ENCODE measurements at places on chromosomes 1 and 21.
A peak's percentile ranks its signal among the peaks of the same experiment; 100 is the strongest.

DNA sequence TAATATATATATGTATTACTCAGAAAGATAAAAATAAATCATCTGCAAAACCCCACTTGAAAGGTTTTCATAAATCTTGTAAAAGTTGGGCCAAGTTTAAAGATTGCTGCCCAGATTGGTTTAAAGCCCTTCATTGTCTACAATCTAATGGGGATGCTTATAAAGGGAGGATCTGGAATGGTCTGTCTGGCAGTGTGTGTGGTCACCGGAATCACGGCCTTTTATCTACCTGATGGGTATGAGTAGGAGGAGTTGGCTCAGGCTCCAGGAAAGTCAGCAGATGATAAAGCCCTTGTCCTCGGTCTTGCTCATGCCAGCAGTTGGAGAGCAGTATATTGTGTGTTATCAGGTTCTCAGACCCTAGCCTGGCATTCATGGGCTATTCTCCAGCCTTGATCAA lies 197.7 kb downstream of the ROR1 start:
- no peak for DNase-seq

DNA sequence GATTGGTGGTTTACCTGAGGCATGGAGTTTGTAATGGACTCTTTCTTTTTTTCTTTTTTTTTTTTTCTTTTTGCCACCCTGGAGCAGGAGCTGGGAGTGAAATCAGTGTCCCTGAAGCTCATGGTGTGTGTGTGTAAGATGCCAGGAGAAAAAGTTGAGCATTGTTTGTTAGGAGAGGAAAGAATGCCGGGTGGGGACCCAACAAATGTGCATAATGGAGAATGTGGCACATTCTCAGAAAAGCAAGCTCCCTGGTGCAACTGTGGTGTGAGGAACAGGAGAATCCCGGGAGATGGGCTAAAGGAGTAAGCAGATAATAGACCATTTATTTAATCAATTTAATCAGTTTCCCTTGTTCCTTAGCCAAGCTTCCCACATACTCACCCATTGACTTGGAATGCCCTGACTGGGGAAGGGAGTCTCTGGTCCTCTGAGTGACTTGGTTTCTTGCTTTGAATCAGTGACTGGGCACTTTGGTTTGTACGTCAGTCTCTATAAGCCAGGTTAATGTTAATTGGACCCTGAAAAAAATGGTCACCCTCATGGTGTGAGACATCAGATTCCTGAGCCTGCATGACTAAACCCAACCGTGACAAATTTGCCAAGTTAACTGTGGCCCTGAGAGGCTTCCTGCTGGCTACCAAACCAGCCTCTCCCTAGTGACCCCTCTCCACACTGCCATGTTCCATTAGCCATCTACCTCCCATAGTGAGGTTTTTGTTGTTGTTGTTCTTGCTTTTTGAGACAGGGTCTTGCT lies 43.9 kb upstream of the ITPKB start:
- no peak for DNase-seq

GRCh38 chr1:7327849-7328248 lies 443.2 kb upstream of the VAMP3 start:
- no peak for DNase-seq

GRCh38 chr1:101079341-101079740 lies 53.8 kb upstream of the DPH5 start:
- no peak for DNase-seq

GRCh38 chr1:109907190-109907774 lies 3.4 kb upstream of the CSF1 start:
- DNase-seq: no peak

DNA sequence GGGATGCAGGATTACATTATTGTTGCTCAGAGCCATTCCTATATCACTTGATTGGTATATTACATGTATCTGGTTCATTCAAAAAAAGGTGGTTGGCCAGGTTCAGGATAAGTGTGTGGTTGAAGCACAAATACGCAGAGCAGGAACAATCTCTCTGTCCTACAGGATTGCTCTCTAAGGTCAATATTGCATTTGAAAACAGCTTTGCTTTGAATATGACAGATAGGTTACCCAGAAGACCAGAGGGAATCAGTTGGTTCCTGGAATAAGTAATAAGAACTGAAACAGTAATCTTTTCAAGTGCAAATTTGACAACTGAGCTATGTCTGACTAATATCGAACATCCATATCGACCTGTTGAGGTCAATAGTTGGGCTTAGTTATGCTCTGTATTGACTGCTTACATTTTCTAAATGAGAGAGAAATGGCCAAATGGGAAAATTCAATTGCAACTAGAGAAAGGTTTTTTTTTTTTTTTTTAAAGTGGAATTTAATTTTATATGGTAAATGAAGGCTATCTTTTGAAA lies 176.8 kb downstream of the ATP6V1G3 start:
- DNase-seq: no peak

- no peak for DNase-seq
These were observed 53.4 kb upstream of the RPL11 start for GRCh38 chr1:23638188-23638619.

- DNase-seq: peak; percentile 89
These were observed 29.1 kb upstream of the GRHL3 start for GRCh38 chr1:24289937-24290595.

- DNase-seq: no peak
These were observed 819 bp downstream of the SLC25A34 start for GRCh38 chr1:15736892-15737261.

DNA sequence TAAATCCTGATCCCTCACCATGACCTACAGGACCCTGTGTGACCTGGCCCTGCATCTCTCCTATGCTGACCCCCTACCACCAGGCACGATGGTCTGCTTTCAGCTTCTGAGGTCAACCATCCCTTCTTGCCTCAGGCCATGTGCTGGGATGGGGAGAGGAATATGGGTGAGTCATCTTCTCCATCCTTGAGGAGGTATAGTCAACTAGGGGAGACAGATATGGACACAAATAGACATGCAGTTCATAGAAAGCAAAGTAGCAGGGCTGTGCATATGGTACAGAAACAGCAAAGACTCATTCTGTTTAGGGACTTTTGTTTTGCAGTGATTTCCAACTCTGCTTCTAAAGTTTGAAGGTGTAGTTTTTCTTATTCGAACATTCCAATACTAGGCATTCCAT lies 250.8 kb upstream of the FGGY start:
- DNase-seq: peak; percentile 45

DNA sequence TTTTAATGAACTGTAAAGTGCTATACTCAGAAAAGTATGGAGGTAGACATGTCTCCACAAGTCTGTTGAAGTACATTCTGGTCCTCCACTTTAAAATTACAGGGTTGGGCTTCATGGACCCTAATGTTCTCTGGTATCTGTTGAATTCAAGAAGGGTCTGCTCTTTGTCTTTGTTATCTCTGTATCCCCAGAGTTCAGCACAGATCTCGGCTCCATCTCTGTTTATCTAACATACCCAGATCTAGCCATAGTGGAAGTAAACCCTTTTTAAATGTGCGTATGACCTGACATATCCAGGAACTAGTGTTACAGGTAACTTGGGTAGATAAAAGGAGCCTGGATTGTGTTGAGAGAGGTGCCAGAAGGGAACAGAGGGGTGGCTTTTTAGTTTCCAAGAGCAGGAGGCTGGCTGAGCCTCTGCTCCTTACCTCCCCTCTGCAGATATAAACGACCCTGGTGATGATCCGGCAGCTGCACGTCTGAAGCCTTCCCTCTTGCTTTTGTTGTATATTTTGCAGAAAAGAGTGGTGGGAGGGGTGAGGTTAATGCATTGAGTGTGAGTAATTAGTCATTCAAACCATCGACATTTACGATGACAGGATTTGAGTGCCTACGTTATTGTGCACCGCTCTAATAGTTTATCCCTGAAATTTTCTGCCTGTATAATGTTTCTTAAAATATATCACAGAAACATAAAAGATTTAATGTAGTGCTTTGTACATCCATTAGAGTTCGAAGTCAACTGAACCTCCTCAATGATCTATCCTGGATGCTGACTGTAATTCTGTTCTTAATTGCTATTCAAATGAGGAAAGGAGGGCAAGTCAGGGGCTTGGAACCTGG lies 30.8 kb downstream of the ELAVL4 start:
- DNase-seq: no peak

GRCh38 chr1:201917362-201918033 lies 28.8 kb downstream of the SHISA4 start:
- peak; percentile 79 for DNase-seq

- DNase-seq: no peak
These were observed 37.5 kb downstream of the GPR88 start for GRCh38 chr1:100575406-100575805.

DNA sequence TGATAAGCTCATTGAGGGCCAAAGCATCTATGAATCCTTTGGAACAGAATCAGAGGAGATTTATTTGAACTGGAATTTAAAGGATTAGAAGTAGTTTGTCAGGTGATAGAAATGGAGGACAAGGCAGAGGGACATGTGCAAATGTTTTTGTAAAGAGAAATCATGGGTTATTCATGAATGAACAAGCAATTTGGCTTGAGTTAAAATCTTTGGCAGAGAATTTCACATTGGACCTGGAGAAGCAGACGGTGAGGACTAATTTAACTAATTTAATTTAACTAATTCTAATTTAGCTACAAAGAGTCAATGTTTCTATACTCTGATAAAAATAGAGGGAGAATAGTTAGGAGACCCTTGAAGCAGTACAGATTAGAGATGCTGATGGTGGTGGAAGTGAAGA lies 36.3 kb downstream of the SNX7 start:
- no peak for DNase-seq

- DNase-seq: peak; percentile 71
These were observed 2.3 kb upstream of the RUNX1 start for GRCh38 chr21:35051287-35051818.

DNA sequence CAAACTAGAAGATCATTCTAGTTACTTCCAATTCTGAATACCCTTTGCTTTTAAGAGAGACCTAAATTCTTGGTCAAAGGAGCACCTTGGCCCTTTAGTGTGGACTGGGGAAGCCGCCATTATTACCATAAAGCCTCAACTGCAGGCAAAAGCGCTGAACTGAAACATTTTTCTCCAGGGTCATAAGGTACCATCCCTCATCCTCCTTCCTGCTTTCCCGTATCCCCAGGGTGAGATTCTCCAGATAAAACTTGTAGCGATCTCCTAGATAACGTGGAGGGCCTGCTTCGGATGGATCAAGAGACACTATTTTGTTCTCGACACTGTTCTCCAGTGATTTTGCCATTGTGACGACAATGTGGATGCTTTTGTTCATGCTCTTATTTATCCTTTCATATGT lies 9.8 kb downstream of the SLAMF1 start:
- DNase-seq: no peak

- no peak for DNase-seq
These were observed 435.5 kb downstream of the CAMTA1 start for GRCh38 chr1:7220712-7221252.

DNA sequence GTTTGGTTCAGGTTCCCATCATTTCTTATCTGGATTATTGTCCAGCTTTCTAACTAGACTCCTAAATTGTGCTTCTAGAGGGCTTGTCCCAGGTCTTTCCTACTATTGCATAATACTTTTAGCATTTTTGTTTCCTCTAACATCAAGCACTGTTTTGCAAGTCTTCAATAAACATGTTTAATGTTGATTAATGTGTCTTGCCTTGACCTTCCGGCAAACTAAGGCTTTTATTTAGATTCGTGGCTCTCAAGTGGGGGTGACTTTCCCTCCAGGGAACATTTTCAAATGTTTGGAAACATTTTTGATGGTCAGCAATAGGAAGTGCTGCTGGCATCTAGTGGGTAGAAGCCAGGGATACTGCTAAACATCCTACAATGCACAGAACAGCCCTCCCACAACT lies 90.7 kb downstream of the RPE65 start:
- no peak for DNase-seq

DNA sequence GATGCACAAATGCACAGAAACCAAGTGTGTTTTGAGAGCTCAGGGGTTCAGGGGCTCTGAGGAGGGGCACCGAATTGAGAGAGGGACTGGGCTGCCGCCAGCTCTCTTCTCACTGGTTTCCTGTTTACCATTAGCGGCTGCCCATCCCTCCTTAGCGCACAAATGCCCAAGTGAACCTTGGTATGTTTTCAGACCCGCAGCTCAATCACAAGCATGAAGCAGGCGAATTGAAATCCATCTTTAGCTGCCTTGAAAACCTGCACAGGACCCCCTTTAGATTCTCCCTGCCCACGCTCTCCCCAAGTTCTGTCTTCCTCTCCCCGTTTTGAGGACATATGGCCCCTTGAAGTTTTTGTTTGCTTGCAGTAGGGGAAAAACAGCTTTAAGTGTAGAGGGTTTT lies 61.1 kb upstream of the ACOT11 start:
- no peak for DNase-seq

GRCh38 chr1:15323351-15323988 lies 76.4 kb downstream of the FHAD1 start:
- peak; percentile 67 for DNase-seq

- peak; percentile 23 for DNase-seq
These were observed 2.6 kb downstream of the HFM1 start for GRCh38 chr1:91402023-91402422.

- no peak for DNase-seq
These were observed 56.2 kb downstream of the NTNG1 start for GRCh38 chr1:107196973-107197562.

DNA sequence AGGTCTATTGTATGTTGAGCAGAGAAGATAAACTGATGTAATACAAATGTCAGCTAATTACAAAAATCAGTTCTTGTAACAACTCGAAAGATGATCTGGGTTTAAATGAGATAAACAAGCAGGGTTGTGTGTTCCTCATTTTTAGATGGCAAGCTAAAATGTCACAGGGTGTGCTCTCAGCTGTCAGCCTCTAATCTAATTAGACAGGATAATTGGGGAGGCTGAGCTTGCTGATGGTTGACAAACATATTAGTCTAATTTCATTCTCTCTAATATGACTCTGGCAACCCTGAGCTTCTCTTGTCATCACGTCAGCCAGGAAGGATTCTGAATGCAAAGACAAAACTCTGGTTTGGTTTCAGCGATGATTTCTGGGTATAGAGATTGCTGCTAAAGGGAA lies 335.3 kb upstream of the KAZN start:
- no peak for DNase-seq

- no peak for DNase-seq
These were observed 9.4 kb downstream of the PRDM15 start for GRCh38 chr21:41869771-41870170.

DNA sequence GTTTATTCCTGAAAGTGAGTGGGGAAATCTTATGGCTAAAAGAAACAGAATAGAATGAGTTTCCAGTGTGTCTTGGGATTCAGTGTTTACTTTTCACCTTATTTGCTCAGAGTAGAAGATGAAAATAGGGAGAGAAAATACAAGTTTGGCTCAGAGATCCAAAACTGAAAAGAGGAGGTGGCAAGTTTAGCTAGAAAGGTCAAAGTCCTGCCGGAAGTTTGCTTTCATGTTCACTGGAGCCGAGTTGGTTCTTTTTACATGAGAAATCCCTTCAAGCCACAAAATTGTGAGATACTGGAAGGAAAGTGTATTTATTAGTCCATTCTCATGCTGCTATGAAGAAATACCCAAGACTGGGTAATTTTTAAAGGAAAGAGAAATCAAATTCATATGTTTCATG lies 604.6 kb downstream of the MRPL39 start:
- DNase-seq: no peak

- DNase-seq: no peak
These were observed 450 bp upstream of the CR2 start for GRCh38 chr1:207453710-207454045.

- no peak for DNase-seq
These were observed 47.7 kb downstream of the PGM1 start for GRCh38 chr1:63640633-63641567.
